NCI-H1930 (cell line): ENCODE measurements at places on chromosomes 11 and 22.
A peak's percentile ranks its signal among the peaks of the same experiment; 100 is the strongest.

GRCh38 chr11:3823303-3823702 lies 14.9 kb downstream of the PGAP2 start:
- DNase-seq: no peak

DNA sequence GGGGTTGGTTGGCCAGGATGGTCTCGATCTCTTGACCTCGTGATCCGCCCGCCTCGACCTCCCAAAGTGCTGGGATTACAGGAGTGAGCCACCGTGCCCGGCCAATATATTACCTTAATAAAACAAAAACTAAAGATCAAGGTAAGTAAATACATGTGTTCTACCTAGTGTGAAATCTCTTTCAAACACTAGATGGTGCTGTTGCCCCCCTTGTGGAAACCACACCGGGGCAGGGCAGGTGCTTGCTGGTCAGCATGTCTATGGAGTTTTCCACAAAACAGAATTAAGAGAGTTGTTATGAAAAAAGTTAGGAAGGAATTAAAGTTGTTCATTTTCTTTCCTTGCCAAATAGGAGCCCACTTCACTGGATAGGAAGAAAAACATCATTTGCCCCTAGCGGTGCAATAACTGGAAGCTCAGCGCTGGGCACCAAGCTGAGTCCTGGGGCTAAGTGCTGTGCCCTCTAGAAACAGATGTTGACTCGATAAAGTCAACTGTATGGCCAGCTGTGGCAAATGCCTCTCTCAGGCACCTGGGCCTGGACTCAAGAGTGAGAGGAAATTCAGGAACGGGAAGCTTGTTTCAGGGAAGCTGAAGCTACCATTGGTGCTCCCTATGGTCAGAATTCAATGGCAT lies 6.3 kb upstream of the KCNJ5 start:
- peak; percentile 15 for DNase-seq

DNA sequence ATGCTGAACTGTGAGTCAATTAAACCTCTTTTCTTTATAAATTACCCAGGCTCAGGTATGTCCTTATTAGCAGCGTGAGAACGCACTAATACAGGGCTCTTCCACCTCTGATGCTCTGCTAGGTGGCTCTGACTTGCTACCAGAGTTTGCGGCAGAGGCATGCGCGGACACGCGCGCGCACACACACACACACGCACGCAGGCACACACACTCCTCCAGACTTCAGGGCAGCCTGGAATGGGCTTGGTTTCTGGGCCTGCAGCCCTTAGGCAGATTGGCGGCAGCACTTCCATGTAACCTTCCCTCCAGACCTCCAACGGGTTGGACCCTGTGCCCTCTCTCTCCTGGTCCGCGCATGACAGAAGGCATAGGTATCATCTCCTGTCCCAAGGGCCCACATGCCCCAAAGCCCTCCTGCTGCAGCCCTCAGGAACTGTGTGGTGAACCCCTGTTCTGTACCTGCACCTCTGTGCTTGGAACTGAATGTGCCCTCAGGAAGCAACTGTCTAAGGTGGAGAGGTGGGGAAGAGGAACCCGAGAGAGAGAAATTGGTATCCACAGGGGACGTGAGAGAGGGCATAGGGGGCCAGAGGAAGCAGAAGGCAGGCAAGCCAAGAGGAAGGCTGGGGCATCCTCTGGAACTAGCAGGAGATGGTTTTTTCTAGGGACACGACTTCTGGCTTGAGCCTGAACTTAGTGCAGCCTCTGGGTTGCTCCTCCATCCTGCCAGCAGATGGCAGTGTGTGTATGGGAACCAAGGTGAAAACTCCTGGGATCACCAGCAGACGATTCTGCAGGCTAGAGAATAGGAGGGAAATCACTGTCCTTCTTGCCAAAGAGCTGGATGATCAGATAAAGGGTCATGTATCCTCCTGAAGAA lies 23.4 kb upstream of the RIC3 start:
- DNase-seq: peak; percentile 67

DNA sequence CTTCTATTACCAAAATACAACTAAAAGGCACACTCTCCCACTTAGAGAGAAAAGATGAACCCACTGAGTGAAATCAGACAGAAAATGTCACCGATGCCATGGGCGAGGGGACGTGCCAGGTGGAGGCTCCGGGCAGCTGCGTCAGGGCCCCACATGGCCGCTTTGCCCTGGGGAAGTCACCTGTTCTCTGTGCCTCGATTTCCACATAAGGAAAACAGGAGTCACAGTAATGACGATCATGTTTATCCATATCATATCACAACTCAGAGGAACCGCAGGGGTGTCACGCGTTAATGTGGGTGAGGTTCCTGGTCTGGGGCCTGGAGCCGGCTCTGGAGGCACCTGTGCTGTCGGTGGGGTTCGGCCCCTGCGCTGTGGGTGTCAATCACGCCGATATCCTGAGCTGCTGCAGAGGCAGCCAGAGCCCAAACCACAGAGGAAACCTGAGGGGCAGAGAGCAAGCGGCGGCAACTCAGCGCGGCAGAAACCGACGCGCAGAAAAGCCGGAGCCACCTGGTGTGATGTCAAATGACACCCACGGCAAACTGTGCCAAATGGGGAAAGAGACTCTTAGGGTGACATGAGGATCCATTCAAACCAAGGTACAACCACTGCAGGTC lies 243.7 kb downstream of the BRD1 start:
- DNase-seq: no peak

- DNase-seq: no peak
Observed at GRCh38 chr11:108204929-108205499, 17.4 kb downstream of the NPAT start.

- no peak for DNase-seq
Observed at GRCh38 chr11:69442012-69442806, 39.3 kb upstream of the LINC01488 start.

DNA sequence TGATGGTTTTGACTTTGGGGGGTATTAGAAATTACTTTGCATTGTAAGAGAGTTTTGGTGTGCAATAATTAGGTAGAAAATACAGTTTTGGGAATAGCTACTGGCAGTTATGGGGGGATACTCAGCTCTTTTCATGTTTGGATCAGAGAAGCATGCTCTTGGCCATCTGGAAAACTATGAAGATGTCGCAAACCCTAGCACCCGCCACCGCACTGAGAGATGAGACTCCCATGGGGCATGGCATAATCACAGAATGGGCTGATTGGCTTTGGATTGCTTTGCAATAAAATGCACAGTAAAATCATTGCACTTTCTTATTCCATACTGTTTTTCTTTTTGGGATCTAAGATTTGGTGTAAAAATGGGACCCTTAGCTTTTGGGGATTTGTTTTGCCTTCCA lies 43.5 kb upstream of the SLC5A12 start:
- no peak for DNase-seq

DNA sequence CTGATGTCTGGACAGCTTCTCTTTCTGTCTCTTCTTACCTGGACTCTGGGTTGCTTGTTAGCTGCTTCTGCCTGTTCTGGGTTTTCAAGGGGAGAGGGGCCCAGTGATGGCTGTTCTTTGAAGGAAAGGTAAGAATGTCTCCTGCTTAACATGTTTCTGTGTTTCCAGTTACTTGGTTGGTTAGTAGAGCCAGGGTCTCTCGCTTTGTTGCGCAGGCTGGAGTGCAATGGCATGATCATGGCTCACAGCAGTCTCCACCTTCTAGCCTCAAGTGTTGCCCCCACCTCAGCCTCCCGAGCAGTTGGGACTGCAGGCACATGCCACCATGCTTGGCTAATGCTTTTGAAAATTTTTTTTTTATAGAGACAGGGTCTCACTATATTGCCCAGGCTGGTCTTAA lies 126.6 kb downstream of the BCR start:
- DNase-seq: no peak

DNA sequence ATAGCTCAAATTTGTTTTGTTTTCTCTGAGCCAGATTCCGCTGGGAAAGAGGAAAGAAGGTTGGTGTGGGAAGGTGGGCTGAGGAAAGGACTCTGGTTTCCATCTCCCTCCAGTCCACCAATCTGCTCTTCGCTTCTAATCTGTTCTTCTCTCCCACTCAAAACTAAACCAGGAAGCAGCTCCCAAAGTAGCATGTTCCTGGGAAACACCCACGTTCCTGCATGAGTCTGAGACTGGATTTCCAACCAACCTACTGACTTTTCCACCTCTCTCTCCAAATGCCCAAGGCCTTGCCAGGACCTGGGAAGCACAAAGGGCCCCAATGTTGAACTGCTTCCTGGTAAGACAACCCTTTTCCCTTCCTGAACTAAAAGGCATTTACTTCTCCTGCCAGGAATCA lies 110.2 kb downstream of the WT1 start:
- DNase-seq: no peak

GRCh38 chr11:40037005-40037404 lies 1422.4 kb downstream of the LRRC4C start:
- DNase-seq: no peak

- DNase-seq: no peak
Observed at GRCh38 chr22:30289980-30290313, 642 bp upstream of the CASTOR1 start.

DNA sequence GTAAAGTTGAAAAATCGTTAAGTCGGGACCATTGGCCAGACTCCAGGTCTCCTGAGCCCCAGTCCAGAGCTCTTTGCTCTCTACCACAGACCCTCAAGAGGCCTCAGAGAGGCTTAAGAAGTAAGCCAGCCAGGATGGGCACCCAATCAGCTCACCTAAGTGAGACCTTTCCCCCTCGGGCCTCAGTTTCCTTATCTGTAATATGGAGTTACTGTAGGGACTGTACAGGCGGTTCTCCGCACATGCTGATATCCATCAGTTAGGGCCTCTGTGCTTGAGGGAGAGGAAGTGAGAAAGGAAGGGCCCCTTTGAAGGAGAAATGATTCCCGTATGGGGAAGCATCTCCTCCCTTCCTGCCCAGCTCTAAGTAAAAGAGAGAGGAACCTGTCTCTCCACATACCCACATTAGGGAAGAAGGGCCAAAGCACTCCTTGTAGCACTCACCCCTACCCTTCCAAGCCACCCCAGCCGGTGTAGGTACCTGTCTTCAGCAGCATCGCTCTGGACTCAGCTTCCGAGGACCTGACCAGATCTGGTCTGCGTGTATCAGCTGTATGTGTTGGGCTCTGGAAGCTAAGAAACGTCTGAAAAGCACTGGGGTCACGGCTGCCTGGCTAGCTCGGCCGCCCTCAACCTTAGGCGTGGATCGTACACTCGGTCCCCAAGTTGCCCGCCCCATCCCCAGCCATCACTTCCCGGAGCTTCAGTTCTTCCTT lies 653 bp downstream of the NAGA start:
- DNase-seq: no peak

DNA sequence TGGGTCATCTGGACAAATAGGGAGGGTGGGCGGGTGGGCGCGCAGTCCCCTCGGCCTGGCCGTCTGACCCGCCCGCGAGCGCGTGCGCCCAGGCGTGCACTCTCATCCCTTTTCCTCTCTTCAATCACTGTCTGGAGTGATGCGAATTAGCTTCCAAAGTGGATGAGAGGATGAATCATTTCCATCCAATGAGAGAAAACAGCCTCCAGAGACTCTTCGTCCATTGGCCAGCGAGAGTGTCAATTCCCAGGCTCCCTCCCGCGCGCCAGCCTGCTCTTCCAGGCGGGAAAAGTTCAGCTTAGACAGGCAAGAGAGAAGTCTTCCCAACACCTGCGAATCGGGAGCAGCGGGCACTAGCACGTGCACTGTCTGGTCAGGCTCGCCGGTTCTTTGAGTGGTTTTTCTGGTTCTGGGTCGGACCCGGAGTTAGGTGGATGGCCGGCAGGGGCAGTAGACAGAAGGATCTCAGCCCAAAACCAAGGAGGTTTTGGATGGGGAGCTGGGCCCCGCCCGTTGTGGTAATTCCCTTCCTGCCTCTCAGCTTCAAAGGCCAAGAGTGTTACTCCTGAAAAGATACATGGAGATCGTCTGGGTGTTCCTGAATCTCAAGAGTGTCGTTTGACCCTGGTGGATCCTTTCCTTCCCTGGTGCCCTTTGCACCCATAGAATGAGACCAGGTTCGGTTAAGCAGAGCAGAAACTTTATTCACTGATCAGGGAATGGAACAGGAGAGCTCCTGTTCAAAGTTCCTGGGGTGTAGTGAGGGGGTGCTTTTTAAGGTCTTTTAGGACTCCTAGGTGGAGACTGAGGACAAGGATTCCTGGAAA lies 33.4 kb upstream of the GLYATL1 start:
- peak; percentile 93 for DNase-seq

GRCh38 chr11:95849087-95849825 lies 59.0 kb downstream of the CEP57 start:
- DNase-seq: peak; percentile 14

- DNase-seq: no peak
Observed at GRCh38 chr11:73648571-73649046, 2.2 kb downstream of the PLEKHB1 start.

DNA sequence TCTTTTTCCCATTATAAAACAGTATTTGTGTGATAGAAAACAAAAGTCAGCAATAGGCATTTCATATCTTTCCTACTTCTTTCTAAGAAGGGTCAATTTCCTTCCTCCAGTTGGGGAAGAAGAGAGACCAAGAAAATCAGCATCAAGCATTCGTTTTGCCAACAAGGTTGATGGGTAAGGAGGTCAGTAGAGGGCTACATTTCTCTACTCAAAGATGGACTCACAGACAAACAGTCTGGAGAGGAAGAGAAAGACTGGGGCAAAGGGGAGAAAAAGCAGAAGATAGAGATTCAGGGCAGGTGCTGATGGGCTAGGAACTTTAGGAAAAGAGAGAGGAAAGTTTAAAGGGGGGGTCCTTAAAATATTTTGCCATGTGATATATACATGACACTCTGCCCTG lies 8.6 kb upstream of the MTNR1B start:
- DNase-seq: no peak

GRCh38 chr11:128455766-128456165 lies 131.6 kb downstream of the ETS1 start:
- DNase-seq: no peak

DNA sequence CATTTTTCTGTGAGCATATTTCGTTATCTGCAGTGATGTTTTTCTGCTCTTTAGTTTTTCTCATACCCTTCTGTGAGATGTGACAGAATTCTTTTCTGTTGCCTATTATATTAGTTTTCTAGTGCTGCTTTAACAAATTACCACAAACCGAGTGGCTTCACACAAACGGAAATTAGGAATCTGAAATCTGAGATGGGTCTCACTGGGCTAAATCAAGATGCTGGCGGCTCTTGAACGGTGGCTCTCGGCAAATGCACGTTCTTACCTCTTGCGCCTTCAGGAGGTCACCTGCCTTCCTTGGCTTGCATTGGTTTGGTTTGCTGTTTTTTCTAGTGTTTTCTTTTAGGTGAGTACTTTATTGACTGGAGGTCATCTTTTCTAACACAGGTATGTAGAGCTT lies 13.0 kb downstream of the ZBED4 start:
- no peak for DNase-seq

- no peak for DNase-seq
Observed at GRCh38 chr22:38412435-38413084, 42.4 kb downstream of the KCNJ4 start.

DNA sequence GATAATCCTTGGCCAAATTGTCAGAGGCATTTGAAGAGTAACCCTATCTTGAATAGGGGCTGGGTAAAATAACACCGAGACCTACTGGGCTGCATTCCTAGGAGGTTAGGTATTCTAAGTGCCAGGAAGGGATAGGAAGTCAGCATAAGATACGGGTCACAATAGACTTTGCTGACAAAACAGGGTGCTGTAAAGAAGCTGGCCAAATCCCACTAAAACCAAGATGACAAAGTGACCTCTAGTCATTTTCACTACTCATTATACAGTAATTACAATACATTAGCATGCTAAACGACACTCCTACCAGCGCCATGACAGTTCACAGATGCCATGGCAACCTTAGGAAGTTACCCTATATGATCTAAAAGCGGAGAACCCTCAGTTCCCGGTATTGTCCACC lies 964 bp upstream of the REXO2 start:
- no peak for DNase-seq

- no peak for DNase-seq
Observed at GRCh38 chr11:86464509-86465221, 90.0 kb downstream of the CCDC81 start.

- DNase-seq: no peak
Observed at GRCh38 chr11:54558407-54558806, 45.4 kb downstream of the OR4C46 start.
